ENCODE measurements at places on chromosomes 2 and 18.

DNA sequence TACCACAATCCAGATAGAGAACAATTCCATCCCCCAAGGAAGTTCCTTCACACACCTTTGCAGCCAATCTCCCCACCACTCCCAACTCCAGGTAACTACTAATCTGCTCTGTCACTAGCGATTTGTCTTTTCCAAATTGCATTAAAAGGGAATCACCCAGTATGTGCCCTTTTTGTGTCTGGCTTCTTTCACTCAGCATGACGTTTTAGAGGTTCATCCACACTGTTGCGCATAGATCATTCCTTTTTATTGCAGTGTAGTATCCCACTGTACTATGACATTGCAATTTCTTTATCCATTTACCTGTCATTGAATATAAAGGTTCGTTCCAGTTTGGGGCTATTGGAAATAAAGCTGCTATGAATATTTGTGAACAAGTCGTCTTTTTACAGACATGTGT, 31.6 kb downstream of the TNS1 start:
- DNase-seq: no peak

DNA sequence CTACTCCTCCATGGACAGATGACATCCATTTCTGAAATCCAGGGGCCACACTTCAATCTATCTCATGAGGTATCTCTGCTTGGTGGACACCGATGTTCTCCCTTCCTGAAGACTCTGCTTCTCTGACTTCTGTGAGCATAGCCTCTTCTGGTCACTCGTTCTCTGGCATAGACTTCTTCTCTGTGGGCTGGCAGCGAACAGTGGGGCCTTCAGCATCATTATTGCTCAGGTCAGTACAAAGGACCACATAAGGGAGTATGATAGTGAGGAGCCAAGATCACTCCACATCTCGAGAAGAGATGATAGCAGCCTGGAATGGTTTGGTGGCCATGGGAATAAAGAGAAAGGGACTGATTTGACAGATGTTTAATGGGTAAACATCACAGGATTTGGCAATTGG, 8.0 kb upstream of the KCMF1 start:
- DNase-seq: no peak

- DNase-seq: no peak
Observed at GRCh38 chr2:195486987-195487644, 169.9 kb upstream of the SLC39A10 start.

GRCh38 chr2:224069172-224069571, 30.1 kb upstream of the SERPINE2 start:
- DNase-seq: no peak

GRCh38 chr2:200968162-200968561, 4.7 kb upstream of the ORC2 start:
- no peak for DNase-seq

DNA sequence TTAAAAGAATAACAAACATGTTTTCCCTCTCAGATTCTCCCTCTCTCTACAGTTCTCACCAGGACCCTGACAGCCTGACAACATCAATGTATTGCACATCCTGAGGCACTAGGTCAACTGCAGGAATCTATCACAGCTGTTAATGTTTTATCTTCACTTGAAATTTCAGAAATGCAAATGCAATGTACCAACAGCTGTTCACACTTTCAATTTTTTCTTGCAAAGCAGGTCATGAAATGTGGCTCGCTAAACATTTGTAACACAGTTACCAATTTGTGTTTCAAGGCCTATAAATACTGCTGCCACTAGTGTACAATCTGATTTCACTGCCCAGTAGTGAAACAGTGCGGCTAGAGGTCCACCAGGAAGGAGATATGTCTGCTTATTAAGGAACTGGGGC, 147.8 kb downstream of the EXOC6B start:
- DNase-seq: no peak

DNA sequence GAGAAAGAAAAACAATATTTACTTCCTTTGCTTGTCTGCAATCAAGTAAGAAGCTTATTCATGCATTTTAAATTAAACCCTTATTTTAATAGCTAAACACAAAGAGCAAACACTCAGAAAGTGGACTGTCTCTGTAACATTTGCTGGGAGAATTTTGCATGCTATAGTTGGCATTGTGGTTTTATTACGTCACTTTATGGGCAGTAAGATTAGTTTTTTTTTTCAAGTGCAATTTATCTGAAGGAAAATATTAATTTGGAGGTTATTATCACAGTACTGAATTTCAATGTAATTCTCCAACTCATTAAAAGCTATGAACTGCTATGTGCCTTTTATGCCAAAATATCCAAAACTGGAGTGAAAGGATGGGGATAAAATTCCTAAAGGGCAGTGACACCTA, 103.3 kb downstream of the TMEFF2 start:
- no peak for DNase-seq

DNA sequence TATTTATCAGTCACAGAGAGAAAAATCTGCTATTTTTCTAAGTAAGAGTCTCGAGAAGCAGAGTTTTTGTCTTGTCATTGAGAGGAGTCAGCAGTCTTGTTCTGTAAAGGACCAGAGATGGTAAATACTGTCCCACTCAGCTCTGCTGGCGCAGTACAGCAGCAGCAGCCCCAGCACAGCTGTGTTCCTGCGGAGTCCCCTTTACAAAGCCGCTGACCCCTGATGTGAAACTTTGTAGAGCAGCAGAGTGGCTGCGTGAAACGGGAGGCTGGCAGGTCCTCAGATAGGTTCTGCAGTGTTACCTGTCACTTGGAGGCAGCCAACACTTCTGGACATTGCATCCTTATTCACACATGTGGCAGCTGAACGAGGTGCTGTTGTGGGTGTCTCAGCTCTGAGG, 45.2 kb downstream of the TMEM185B start:
- DNase-seq: no peak

DNA sequence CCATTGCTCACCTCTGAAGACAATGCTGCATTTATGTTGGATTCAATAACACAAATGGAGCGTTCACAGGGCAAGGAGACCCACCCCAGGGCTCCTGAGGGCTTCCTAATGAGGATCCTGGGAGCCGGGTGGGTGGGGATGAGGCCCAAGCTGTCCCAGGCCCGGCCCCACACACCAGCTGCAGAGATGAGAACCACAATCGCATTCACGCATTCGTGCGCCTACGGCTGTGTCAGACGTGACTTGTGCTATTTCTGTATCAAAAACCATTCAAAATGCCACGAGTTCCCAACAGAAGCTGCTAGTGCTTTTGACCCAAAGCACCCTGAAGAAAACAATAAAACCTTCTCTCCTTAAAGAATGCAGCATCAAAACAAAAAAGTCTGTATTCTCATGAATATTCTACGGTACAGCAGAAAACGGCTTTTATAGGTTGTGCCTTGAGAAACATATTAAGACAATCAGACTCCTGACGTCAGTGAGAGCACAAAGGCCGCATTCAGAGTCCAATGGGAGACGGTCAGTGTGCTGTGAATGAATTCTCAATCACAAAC, 205.4 kb downstream of the HDAC4 start:
- DNase-seq: no peak

GRCh38 chr2:205646680-205647079, 35.6 kb upstream of the NRP2 start:
- DNase-seq: no peak

DNA sequence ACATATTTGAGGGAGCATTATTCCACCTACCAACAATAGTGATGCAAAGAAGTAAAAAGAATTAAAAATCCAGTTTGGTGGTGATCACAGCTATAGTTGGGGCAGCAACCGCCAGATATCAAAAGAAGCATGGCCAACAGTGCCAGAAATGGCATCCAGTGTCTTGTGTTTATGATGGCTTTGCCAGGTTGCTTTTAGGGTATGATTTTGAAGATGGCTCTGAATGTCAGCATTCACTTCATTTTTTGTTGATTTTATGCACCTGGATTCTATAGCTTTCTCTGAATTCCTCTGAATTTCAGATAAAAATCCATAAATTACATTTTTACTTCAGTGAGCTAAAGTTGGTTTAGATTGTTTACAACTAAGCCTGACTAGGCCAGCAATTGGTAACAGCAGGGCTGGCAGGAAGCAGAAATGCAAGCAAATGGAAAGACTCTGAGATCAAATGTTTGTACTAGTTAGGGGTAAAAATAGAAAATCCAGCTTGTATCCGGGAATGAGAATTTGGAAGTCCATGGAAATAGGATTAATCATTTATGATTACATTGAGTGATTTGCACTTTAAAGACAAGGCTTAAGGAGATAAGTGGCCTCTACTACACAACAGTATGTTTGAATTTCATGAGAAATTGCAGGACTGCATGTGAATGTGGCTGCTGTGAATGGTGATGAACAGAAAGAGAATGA, 40.4 kb downstream of the COL3A1 start:
- no peak for DNase-seq

GRCh38 chr2:138838851-138839620, 58.8 kb upstream of the NXPH2 start:
- DNase-seq: no peak

DNA sequence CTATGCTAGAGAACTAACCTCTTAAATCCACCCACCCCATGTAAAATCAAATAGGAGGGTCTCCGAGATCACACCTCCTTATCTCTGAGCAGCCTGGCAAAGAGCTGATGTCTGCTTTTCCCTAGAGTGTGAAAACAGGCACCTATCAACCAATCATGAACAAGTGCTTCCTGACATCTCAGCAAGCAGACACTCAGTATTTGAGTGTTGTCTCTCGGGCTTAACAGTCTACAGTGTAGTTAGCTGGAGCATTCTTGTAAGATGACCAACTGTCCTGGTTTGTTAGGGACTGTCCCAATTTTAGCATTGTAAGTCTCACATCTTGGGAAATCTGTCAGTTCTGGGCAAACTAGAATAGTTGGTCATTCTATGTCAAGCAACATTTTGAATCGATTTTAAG, 26.4 kb downstream of the MARCHF4 start:
- DNase-seq: no peak

GRCh38 chr2:232219496-232219870, 159.1 kb upstream of the ALPP start:
- DNase-seq: no peak

DNA sequence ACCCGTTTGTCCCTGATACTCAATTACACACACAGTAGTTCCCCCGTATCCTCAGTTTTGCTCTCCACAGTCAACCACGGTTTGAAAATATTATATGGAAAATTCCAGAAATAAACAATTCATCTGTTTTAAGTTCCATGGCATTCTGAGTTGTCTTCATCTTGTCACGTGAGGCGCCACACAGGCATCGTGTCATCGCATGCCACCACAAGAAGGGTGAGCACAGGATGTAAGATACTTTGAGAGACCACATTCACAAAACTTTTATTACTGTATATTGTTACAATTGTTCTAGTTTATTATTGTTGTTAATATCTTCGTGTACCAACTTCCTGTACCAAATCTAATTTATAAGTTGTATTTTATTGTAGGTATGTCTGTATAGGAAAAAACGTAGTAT, 17.7 kb downstream of the ADNP2 start:
- DNase-seq: no peak

DNA sequence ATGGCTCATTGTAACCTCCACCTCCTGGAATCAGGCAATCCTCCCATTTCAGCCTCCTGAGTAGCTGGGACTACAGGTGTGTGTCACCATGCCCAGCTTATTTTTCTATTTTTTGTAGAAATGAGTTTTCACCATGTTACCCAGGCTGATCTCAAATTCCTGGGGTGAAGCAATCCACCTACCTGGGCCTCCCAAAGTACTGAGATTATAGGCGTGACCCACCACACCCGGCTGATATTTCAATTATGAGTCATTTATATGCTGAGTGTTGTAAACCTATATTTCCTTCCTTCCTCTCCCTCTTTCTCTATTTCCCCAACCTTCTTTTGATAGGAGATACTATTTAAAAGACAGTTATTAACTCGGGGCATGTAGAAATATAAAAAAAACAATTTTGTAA, 469.6 kb upstream of the ID2 start:
- DNase-seq: no peak

DNA sequence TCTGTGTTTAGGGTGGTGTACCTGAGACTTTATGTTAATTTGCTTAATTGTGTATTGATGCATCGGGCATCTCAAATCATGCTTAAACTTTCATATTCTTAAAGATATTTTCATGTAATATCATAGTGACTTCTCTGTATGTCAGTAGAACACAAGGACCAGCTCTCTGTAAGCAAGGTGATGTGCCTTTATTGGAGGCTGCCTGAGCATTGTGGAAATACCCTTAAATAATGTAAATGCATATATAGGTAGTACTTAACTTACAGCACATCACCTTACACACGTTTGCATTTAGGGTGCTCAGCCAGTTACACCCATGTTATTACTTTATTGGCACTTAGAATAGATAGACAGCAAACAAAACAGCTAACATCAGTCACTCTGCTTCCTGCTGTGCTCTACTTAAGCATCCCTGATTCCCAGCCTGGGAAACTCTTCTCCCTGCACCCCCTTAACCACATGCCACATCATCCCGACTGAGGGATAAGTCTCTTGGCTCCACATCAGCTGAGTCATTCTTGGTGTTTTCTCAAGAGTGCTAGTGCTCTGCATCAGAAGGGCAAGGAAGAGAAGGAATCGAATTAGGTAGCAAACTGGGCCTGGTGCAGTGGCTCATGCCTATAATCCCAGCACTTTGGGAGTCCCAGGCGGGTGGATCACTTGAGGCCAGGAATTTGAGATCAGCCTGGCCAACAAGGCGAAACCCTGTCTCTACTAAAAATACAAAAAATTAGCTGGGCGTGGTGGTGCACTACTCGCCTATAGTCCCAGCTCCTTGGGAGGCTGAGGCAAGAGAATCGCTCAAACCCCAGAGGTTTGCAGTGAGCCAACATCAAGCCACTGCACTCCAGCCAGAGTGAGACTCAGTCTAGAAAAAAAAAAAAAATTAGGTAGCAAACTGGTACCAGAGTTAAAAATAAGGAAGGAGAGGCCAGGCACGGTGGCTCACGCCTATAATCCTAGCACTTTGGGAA, 108.7 kb downstream of the MAP3K20 start:
- DNase-seq: no peak

DNA sequence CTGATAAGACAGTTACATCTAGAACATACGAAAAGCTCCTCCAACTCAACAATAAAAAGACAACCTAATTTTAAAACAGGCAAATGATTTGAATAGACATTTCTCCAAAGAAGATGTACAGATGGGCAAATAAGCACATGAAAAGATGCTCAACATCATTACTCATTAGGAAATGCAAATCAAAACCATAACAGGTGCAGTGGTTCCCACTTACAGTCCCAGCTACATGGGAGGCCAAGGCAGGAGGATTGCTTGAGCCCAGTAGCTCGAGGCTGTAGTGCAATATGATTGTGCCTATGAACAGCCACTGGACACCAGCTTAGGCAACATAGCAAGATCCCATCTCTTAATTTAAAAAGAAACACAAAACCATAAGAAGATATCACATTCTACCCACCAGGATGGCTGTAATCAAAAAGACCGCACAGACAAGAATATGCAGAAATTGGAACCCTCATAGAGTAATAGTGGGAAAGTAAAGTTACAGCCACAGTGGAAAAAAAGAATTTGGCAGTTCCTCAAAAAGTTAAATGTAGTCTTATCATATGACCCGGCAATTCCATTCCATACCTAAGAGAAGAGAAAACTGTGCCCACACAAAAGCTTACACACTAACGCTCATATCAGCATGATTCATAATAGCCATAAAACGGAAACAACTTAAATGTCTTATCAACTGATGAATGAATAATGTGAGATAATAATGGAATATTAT, 30.5 kb upstream of the ARMC9 start:
- no peak for DNase-seq

- no peak for DNase-seq
Observed at GRCh38 chr2:134865067-134865787, 26.8 kb downstream of the ACMSD start.

All from NCI-H1105 (cell line).